ENCODE measurements at places on chromosomes 5 and 9. TPM values are rescaled to one million over a fixed set of nuclear protein-coding genes. Genes with fewer than 3 reads are reported as not detected.

Gene SLC23A1
- not detected for total RNA-seq

Gene HRCT1
- 0.59 TPM for total RNA-seq

Gene EQTN
- total RNA-seq: not detected

Gene PCDHB3
- 0.79 TPM for total RNA-seq

Gene PCDHGB2
- total RNA-seq: 3.9 TPM

Gene PFN3
- total RNA-seq: not detected

Gene C5
- total RNA-seq: 5.3 TPM
